ENCODE measurements at places on chromosomes 3 and 15.

GRCh38 chr3:39783680-39784079 is 25.7 kb upstream of the MYRIP start:
- DNase-seq = no peak

DNA sequence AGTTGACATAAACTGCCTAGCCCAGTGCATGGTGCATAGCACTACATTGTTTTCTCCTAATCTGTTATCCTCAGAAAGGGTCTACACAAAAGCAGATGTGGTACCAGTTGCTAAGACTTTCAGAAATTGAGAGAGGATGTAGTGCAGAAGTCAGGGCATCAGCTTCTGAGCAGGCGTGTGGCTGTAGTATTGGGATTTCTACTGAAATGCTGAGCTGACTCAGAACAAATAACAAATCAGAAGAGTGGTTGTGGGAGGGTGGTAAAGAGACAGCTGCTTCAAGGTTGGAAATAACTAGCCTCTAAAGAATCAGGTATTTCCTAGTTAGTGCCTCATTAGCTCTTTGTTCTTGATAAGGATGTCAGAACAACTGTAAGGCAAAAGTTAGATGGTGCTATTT is 161.3 kb downstream of the AKAP13 start:
- no peak for DNase-seq

GRCh38 chr15:44836094-44836493 is 99.8 kb downstream of the TRIM69 start:
- DNase-seq = no peak

- no peak for DNase-seq
Measured at GRCh38 chr15:59550956-59551355, 60.6 kb upstream of the GCNT3 start.

DNA sequence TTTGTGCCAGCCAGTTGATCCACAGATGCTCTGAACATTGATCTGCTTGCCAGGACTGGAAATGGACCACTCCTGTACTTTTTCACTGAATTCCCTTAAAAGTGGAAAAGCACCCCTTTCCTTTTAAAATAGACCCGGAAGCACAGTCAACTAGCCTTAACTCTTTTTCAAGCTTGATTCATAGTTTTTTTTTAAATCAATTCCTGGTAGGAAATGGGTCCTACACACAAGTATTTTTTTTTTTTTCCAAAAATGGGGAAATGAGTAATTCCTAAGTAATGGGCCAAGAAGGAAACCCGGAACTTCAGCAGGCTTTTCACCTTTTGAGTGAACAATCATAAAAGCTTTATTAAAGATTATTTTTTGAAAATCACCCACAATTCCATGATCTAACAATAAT is 234.4 kb upstream of the ADAMTS9 start:
- no peak for DNase-seq

- DNase-seq = no peak
Measured at GRCh38 chr15:33315044-33315443, 4.3 kb downstream of the RYR3 start.

- DNase-seq = peak; percentile 44
Measured at GRCh38 chr3:31448035-31448881, 84.5 kb upstream of the STT3B start.

DNA sequence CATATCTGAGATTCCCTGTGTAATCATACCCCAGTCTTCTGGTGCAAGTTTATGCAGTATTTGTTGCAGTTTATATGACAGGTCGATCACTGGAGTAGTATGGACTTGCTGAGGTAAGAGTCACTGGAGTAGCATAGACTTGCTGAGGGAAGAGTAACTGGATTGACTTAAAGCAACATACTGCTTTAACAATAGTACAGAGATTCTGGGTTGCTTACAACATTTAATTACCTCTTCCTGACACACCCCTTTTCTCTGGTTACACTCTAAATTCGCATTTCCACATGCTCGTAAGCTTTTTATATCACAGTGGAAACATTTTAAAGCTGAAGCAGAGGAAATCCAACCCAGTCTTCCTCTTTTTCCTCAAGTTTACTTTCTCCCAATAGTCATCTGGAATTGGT is 11.8 kb downstream of the AAGAB start:
- DNase-seq = no peak

DNA sequence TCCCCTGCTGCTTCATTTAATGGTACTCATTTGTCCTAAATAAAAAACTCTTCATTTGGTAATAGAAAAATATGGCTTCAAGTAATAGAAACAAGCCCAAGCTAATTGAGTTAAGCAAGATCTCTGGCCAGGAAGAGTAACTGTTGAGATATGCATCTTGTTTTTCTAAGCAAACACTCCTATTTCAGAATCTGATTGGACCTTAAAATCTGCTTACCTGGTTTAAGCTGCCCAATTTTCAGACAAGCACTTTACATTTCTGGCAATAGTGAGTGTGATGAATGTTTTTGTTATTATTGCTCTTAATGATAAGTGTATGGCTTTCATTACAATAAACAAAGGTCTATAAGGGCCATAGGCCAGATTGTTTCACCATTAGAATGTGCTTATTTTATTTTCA is 86.2 kb downstream of the CMSS1 start:
- DNase-seq = no peak

DNA sequence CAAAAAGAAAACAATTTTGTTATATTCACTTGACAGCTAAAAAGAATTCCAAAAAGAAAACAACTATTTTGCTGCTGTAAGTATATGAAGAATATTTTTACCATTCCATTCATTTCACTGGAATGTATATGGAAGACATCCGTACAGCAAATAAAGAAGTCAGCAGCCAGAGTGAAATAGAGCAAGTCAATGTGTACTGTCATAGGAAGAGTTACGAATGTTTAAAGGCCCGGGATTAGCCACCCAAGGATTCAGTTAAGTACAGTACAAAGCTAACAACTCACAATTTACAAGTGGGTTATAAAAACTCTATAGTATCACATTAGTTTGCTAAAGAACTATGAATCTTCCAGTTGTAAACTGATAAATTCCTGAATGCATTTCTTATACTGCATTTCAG is 14.4 kb upstream of the XXYLT1 start:
- no peak for DNase-seq

DNA sequence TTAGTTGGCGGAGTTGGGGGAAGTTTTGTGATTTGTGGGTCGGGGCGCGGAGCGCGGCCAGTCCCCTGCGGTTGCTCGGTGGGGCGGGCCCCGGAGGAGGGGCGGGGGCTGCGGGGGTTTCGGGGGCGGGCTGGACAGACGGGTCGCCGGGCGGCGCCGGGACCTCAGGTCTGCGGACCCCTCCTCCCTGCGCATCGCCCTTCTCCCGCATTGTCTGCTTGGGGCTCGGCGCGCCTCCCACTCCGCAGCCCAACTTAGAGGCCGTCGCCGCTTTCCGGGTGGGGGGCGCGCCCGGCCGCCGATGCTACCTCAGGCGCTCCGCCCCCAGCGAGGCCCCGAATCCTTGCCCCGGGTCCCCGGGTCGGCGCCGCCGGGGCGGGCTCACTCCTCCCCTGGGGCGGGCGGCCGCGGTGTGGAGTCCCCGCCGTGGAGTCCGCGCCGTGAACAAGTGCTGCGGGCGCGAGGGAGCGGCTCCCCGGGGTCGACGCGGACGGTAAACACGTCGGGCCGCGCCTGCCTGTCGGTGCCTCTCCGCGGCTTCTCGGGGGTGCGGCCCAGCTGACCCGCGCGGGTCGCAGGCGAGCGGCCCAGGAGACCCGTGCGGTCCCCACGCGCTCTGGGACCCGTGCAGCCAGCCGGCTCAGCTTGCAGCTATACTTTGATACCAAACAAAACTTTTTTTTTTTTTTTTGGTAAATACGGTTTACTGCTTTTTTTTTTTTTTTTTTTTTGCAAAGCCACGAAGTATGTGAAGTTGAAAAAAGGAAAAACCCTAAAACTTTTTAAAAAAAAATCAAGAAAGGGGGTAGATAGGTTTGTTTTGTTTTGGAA is 624 bp downstream of the AKAP13 start:
- peak; percentile 75 for DNase-seq

DNA sequence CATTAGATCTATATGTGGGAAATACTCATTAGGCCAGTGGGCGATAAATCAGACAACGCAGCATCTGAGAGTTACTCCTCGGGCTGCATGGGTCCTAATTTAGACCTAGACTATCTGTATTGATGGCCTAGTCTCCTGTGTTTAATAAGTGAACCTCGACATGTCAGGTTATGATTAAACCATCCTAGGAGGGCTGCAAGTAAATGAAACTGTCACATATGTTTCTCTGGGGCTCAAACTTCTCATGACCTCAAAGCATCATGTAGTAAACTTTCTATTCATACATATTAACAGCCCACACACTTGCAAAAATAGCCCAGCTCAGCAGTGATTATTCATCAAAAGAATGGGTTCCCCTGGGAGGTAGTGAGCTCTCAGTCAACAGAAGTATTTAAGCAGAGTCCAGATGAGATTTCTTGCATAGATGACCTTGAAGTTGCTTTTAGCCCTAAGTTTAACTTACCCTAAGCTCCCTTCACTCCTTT is 51.6 kb downstream of the RAB11A start:
- DNase-seq = no peak

- DNase-seq = no peak
Measured at GRCh38 chr3:142530296-142530695, 48.2 kb downstream of the ATR start.

GRCh38 chr3:100045696-100046095 is 68.6 kb downstream of the FILIP1L start:
- no peak for DNase-seq

GRCh38 chr15:101210058-101210457 is 41.8 kb downstream of the CHSY1 start:
- no peak for DNase-seq

GRCh38 chr3:7978087-7978422 is 523.6 kb upstream of the LMCD1 start:
- peak; percentile 49 for DNase-seq

- no peak for DNase-seq
Measured at GRCh38 chr3:138227650-138228049, 40.5 kb downstream of the ARMC8 start.

GRCh38 chr3:23331141-23331935 is 128.2 kb downstream of the UBE2E2 start:
- no peak for DNase-seq

Data from D341Med (cell line).